ENCODE measurements at places on chromosomes 3 and 15.

GRCh38 chr3:44845528-44846520 is 15.9 kb upstream of the TMEM42 start:
- DNase-seq: no peak

- DNase-seq: peak; percentile 58
Observed at GRCh38 chr15:45146405-45146804, 16.6 kb downstream of the DUOX1 start.

GRCh38 chr3:124275412-124275811 is 283.5 kb upstream of the ROPN1 start:
- DNase-seq: no peak

DNA sequence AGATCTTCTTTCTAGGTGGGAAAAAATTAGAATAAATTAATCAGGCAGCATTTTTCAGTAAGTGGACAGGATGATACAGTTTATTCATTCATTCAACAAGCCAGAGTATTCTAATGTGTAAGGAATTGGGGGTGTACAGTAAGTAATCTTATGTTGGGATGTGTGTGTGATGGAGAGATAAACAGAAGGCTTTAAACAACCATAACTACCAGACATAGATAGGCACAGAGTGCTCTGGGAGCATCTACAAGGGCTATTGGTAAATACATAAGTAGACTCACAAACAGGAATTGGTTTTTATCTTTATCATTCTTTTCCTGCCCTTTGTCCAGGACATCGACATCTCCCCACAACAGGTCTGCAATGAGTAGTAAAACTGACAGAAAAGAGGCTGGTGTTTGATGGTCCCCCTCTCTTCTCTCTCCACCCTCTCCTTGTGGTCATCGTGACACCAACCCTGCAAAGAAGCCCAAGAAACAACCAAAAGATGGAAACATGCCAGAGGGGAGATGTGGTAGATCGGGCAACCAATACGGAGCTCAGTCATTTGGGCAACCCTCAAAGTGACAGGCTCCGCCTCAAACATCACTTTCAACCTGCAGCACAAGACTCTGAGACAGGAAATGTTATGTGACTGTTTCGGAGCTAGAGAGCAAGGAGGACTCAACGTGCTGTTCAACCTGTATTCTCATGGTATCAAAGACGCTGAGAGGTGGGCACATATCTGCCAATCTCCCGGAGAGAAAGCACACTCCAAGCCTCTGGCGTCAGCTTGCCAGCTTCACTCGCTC is 28.7 kb upstream of the B3GNT5 start:
- DNase-seq: no peak

DNA sequence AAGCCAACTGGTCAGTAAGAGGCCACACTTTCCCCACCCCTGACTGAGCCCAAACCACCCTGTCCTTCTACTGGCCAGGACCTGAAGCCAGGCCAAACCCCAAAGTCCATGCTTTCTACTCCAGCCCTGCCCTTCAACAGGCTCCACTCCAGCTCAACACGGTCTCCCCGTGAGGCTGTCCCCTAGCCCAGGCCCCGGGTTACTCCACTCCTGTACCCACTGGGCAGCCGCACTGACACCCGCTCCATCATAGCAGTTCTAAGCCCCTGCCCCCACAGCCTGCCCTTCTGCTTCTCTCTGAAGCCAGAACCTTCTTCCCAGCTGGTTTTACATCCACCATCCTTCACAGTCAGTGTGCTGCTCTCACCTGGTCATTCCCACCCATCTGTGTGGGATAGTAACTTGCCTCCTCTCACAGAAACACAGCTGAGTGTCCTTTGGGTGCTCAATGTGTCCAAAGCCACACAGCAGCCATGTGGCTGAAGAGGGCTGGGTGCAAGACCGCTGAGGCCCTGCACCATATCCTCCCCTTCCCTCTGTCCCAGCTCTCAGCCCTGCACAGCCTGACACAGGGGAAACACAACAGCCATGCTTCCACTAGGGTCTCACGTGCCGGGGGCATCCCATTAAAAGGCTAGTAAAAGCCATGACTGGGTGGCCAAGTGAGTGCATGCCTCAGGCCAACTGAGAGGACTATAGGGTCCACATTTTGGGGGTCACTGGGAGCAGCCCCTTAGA is 38.1 kb downstream of the TLE3 start:
- DNase-seq: no peak

DNA sequence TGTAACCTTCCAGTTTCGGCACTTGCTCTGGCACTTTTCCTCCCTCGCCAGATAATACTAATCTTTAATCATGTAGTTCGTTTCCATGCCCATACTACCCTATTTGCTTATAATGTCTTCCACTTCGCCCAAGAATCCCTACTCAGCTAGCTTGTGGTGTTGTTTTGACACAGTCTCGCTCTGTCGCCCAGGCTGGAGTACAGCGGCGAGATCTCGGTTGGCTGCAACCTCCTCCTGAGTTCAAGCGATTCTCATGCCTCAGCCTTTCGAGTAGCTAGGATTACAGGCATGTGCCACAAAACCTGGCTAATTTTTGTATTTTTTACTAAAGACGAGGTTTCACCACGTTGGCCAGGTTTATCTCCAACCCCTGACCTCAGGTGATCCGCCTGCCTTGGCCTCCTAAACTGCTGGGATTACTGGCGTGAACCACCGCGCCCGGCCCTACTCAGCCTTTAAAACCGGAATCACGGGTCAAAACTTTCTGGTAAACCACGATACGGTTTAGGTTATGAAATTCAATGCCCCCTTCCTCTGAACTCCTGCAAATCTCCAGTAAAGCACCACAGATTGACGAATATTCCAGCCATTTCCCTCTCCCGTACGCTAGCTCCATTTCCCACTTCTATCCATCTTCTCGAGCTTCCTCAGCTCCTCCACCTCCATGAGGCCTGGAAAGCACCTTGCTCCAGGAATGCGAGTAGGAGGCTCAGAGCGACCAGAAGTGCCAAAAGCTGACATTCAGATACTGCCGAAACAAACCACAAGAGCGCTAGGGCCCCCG is 878 bp upstream of the RAD51 start:
- DNase-seq: peak; percentile 54

DNA sequence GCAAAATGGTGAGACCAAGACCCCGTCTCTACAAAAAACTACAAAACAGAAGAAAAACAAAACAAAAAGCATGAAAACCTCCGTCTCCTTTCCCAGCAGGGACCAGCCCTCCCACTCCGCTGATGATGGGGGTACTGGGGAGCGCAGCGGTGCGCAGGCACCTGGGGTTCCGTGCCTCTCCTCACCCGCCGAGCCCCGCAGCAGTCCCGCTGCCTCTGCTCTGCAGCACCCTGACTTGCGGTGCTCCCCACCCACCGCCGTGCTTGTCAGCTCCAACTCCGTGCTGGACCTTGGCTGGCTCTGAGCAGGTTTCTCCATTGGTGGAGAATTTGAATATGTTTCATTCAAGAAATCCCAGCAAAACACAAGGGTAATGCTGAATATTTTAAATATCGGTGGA is 46.7 kb upstream of the ATP10A start:
- no peak for DNase-seq

DNA sequence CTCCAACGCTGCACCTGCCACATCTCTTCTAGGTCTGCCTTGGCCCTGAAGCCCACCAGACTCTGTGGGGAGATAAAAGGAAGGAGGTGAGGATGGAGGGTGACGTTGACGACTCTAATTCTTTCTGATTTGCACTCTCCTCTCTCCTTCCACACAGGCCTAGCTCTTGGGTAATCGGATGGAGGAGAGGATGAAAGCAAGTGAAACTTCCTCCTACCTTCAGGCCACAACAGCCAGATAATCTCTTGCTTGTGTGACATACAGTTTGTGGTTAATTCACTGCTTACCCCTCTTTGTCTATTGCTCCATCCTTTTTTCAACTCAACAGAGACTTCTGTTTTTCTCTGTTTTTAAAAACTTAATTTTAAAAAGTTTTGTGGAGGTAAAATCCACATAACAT is 208.1 kb downstream of the SV2B start:
- DNase-seq: peak; percentile 43

GRCh38 chr15:33956397-33956796 is 11.9 kb upstream of the CHRM5 start:
- no peak for DNase-seq

- no peak for DNase-seq
Observed at GRCh38 chr15:67892559-67893377, 52.9 kb upstream of the RNU6-1 start.

GRCh38 chr15:82850731-82851130 is 41.3 kb downstream of the WHAMM start:
- no peak for DNase-seq

GRCh38 chr3:77500721-77501120 is 460.8 kb downstream of the ROBO2 start:
- no peak for DNase-seq

GRCh38 chr3:142027735-142028134 is 121.6 kb downstream of the TFDP2 start:
- peak; percentile 57 for DNase-seq

GRCh38 chr3:71441217-71441924 is 142.2 kb downstream of the FOXP1 start:
- DNase-seq: peak; percentile 41

DNA sequence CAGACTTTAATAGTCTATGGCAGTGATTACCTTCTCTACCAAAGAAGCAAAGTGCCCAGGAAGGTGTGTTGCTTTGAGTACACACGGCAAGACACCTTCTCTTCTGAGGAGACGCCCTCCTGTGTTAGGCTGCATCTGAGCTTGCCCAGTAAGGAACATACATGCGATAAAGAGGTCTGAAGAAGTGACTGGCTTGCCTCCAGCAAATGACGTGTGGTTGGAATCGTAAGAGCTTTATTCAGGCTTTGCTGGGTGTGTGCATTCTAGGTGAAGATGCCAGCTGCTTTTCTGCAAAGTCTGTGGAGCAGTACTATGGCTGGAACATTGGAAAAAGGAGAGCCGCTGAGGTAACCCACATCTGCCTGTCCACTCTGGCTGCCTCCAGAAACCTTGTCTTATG is 22.4 kb downstream of the MAP6D1 start:
- DNase-seq: no peak

DNA sequence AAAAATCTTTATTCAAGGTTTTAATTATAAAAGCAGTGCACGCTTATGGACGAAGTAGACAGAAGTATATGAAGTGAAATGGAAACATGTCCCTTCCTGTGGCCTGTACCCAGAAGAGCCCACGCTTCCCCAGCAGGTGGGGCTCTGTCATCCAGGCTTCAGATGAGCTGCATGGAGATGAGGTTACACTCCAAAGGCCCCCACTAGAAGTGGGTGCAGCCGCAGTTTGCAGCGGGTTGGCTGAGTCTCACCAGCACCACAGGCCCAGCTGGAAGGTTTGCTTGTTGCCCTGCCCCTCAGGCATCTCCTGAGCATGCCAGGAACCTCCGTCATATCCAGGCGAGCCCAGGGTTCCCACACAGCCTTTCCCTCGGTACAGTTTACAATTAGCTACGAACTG is 33.1 kb downstream of the PRR20G start:
- no peak for DNase-seq

DNA sequence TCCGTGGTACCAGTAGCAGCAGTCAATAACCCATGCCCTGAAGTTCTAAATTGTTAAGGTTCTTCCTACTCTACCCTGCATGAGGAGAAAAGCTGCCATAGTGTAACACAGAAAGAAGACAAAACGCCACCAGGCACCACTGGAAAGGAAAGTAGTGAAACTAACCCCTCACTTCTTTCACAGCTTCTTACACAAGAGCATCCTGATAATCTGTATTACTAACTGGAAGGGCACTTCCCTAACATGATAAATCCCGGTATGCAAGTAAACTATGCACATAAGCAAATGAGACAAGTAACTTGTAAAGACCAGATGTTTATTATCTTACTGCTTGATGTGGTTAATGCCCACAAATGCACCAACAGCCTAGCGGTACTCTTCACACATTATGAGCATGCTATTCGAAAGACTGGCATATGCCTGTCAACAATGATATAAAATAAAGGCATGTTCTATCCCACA is 141.3 kb downstream of the ADAM10 start:
- DNase-seq: no peak

DNA sequence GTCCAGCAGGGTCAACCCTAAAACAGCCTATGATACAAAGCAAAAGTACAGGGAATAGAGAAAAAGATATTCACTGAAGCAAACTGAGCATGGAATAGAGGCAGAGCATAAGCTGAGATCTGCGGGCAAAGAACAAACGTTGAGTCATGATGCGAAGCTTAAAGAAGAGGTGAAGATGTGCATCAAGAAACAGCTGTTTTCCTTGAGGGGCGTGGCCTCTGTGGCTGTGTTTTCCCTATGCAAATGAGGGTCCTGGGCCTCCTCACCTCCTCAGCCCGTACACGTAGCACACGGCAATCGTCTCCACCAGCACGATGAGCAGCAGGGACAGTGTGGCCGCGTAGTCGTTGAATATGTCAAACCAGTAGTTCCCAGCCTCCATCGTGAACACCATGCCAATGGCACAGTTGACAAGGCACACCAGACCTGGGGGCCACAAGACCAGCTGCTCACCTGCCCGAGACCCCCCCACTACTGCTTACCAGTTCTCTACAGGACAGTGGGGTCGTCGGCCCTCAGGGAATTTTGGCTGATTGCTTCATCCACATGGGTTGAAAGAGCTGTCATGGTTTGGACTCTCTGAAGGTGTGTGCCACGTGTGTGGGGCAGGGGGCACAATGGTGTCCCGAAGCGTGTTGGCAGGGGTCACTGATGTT is 33.6 kb downstream of the SLC6A20 start:
- DNase-seq: no peak

- DNase-seq: no peak
Observed at GRCh38 chr15:33358306-33358705, 47.5 kb downstream of the RYR3 start.

DNA sequence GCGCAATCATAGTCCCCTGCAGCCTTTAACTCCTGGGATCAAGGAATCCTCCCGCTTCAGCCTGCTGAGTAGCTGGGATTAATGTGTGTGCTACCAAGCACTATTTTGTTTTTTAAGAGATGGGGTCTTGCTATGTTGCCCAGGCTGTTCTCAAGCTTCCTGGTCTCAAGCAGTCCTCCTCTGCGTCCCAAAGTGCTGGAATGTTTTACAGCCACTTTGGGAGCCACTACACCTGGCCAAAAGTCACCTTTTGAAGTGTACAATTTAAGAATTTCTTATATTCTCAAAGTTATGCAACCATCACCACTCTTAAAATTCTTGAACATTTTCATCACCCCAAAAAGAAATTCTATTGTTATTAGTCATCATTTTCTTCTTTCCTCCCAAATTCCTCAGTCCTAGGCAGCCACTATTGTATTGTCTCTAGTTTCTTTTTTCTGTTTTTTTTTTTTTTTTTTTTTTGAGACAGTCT is 17.8 kb downstream of the CDV3 start:
- no peak for DNase-seq

GRCh38 chr3:152472672-152472954 is 203.9 kb downstream of the MBNL1 start:
- no peak for DNase-seq

Data from HL-60 (cell line).